ENCODE measurements at places on chromosomes 4 and X. TPM values are rescaled to one million over a fixed set of nuclear protein-coding genes. Genes with fewer than 3 reads are reported as not detected.

CXorf66 gene
- total RNA-seq, result not detected

IL21 gene
- not detected for total RNA-seq

SAGE1 gene
- not detected for total RNA-seq

AFP gene
- total RNA-seq, result 1.2 TPM

NPY5R gene
- 0.17 TPM for total RNA-seq

KIAA1210 gene
- not detected for total RNA-seq

MAGEA2 gene
- not detected for total RNA-seq

PNMA5 gene
- not detected for total RNA-seq
